Activated T-cell treated with anti-CD3 and anti-CD28 coated beads, Interleukin-2, amount 50 U/mL, for 48 hours (primary cell): ENCODE measurements at places on chromosomes 5 and 9.

DNA sequence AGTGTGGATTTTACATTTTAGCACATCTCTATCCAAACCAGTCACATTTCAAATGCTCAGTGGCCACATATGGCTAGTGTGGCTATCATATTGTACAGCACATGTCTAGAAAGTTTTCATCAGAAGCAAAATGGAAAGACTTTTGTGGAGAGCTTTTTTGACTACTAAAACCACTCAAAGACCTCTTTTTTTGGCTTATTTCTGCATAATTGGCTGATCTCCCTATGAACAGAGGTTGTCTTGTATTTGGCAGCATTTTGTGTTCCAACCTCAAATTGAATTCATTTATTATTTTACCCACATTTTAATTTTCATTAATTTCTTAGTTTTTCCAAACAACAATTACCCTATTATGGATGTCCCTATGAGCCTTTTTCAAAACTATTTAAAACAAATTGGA, 395.7 kb downstream of the TLE1 start:
- DNase-seq, result no peak

DNA sequence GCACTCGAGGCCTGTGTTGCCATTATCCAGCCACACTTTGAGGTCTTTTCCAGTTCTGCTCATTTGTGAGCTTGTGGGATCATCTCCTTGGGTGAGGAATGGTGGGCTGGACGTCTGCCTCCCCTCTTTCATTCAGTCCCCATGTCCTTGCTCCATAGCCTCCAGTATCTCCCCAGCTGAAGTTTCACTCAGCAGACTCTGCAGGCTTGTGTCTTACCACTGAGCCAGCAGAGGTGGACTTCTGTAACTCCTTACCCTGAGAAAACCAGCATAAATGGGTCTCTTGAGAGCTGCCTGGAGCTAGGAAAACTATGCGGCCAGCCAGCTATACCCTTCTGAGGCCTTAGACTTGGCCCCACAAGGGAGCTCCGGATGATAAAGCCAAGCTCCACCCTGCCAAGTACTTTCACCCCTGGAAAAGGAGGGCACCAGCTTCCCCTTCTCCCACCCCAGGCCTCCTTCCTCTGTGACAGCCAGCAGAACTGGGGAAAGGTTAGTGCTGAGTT, 12.2 kb downstream of the IRF1 start:
- peak; percentile 51 for DNase-seq

DNA sequence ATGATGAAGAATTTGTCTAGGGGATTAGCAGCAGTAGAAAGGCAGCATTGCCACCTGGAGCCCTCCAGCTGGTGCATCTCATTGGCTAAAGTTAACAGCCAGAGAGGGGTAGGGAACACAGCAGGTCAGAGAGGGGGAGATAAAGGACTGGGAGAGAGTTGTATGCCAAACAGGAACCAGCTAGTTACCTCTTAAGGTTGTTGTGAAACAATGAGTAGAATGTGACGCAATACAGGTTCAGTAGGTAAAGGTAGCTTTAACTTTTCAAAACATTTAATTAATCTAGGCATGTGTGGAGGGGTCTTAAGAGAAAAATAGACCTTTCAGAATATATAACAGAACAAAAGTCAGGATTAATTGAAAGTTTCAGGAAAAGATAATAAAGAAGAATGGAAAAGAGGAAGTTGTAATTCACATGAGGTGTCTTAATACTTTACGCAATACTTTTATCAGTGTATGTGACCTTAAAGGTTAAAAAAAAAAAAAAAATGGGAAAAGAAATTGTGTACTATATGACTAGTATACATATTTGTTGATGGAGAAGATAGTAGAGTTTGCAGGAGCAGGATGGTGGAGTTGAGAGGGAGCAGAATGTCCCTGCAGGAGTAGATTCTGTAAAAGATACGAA, 14.3 kb downstream of the FBXO38 start:
- DNase-seq, result no peak

- DNase-seq, result no peak
Observed at GRCh38 chr9:2303056-2303455, 287.9 kb downstream of the SMARCA2 start.

GRCh38 chr9:125329978-125330377, 68.4 kb downstream of the GAPVD1 start:
- no peak for DNase-seq

DNA sequence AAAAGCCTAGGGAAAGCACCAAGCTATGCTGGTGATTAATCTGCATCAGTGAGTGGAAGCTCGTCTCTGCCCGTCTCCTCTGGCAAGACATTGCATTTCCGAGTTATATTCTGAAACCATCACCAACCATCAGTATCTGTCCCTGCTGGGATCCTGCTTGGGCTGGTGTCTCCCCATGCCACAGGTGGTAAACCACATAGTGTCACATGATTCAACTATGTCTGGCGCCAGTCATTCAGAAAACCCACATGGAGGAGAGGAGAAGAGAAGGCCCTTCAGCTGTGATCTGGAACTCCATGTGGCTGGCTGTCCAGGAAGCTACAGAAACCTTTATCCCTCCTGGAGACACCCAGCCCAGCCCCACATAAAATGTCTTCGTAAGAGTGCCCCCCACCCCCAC, 4.8 kb downstream of the IL9 start:
- DNase-seq, result peak; percentile 67

GRCh38 chr9:107222020-107222522, 61.0 kb upstream of the RAD23B start:
- no peak for DNase-seq

DNA sequence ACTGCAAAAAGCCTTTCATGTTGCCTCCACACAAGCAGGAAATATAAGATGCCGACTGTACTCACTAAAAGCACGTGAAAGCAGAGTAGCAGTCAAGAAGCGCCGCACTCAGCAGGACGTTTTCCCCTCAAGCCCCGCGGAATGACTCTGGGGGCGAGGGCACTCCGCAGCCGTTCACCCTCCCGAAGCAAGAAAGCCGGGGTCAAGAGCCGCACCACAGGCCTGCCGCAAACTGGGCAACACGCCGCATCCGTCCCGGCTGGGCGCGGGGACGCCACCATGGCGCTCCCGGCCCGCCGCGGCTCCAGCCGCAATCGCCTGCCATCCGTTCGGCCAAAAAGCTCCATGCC, 364 bp downstream of the RPS6 start:
- DNase-seq, result no peak
